ENCODE measurements at places on chromosomes 2 and 18.

GRCh38 chr2:71930049-71930681, 217.5 kb downstream of the CYP26B1 start:
- H3K4me1 ChIP-seq, result no peaks in the 10 kb centered on the region
- no peaks in the 10 kb centered on the region for H3K27me3 ChIP-seq
- H3K27ac ChIP-seq, result no peak overlapping the region

- H3K36me3 ChIP-seq, result no peaks in the 10 kb centered on the region
- H3K4me3 ChIP-seq, result no peak overlapping the region
- no peak overlapping the region for H3K27ac ChIP-seq
- no peak for DNase-seq
- no peaks in the 10 kb centered on the region for H3K4me1 ChIP-seq
- no peaks in the 10 kb centered on the region for H3K27me3 ChIP-seq
Measured at GRCh38 chr2:42922790-42923579, 130.6 kb upstream of the HAAO start.

- H3K27ac ChIP-seq, result no peak overlapping the region
- H3K36me3 ChIP-seq, result no peaks in the 10 kb centered on the region
- H3K4me1 ChIP-seq, result no peaks in the 10 kb centered on the region
- DNase-seq, result no peak
- H3K4me3 ChIP-seq, result no peak overlapping the region
- no peaks in the 10 kb centered on the region for H3K27me3 ChIP-seq
Measured at GRCh38 chr2:12821656-12822055, 104.9 kb downstream of the TRIB2 start.

DNA sequence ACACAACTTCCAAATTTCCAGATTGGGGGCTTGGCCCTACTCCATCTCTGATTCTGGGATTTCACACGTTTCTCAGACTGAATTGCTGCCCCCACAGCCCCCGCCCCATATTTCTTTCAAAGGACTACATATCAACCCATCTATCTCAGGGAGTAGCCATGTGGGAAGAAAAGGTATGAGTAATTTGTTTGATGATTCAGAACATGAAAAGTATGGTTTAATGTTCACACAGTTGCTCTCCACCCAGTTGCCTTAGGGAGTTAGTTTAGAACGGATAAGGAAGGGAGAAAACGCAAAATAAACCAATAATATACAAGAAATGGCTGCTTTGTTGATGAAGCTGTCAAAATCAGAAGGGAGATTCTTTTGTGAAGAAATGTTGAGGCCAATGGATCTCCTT, 145.1 kb downstream of the PIEZO2 start:
- DNase-seq, result no peak
- no peaks in the 10 kb centered on the region for H3K27me3 ChIP-seq
- no peaks in the 10 kb centered on the region for H3K4me1 ChIP-seq
- H3K4me3 ChIP-seq, result no peak overlapping the region
- no peak overlapping the region for H3K27ac ChIP-seq

GRCh38 chr2:174763780-174764179, 492 bp downstream of the CHRNA1 start:
- no peaks in the 10 kb centered on the region for H3K4me1 ChIP-seq
- H3K36me3 ChIP-seq, result no peaks in the 10 kb centered on the region
- no peak overlapping the region for H3K27ac ChIP-seq
- no peak overlapping the region for H3K4me3 ChIP-seq

DNA sequence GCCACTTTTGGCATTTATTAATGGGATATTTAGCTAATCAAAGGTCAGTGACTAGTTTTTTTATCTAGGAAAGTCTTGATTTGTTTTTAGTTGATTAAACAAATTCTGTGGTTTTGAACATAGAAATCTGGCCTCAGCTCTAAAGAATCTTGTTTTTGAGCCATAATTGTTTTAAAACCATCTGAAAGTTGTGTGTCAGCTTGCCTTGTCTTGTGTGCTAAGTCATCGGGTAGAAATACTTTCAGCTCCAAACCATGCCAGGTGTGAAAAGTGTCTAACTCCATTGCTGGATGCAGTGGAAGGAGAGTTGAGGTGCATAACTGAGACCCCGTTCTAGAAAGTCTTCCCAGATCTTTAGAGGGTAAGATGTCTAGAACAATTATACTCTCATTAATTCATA, 22.7 kb downstream of the FARP2 start:
- no peaks in the 10 kb centered on the region for H3K36me3 ChIP-seq
- no peaks in the 10 kb centered on the region for H3K4me1 ChIP-seq
- no peak overlapping the region for H3K27ac ChIP-seq

- H3K4me3 ChIP-seq, result no peak overlapping the region
- no peak overlapping the region for H3K27ac ChIP-seq
- H3K27me3 ChIP-seq, result no peaks in the 10 kb centered on the region
- DNase-seq, result no peak
- H3K36me3 ChIP-seq, result no peaks in the 10 kb centered on the region
Measured at GRCh38 chr2:209371407-209371806, 52.4 kb upstream of the MAP2 start.

- H3K4me3 ChIP-seq, result no peak overlapping the region
- H3K4me1 ChIP-seq, result no peaks in the 10 kb centered on the region
- H3K36me3 ChIP-seq, result no peaks in the 10 kb centered on the region
- H3K27ac ChIP-seq, result no peak overlapping the region
Measured at GRCh38 chr2:2253172-2254016, 77.7 kb downstream of the MYT1L start.

- H3K27ac ChIP-seq, result no peak overlapping the region
- no peaks in the 10 kb centered on the region for H3K27me3 ChIP-seq
- H3K36me3 ChIP-seq, result no peaks in the 10 kb centered on the region
- DNase-seq, result no peak
Measured at GRCh38 chr2:156434461-156435291, 1.5 kb upstream of the GPD2 start.

DNA sequence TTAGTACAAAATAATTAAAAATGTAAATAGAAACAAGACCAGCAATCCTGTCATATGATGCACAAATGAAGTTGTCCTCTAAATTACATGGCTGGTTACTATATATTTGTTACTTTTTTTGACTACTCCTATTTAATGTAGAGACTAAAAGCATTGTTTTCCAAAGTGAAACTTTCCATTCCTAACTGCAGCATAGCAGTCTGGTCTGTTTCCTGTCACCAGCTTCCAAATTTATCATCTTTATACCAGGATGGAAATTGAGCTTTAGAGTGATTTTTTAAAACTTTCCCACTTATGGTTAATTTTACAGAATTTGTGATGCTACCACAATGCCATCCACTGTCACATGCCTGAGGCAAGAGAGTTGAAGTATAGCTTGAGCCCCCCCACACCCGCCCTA, 33.5 kb upstream of the RAB27B start:
- H3K4me3 ChIP-seq, result no peak overlapping the region
- no peaks in the 10 kb centered on the region for H3K4me1 ChIP-seq
- H3K27ac ChIP-seq, result no peak overlapping the region
- no peaks in the 10 kb centered on the region for H3K36me3 ChIP-seq

- no peak overlapping the region for H3K27ac ChIP-seq
- no peak for DNase-seq
- no peaks in the 10 kb centered on the region for H3K36me3 ChIP-seq
- no peak overlapping the region for H3K4me3 ChIP-seq
- H3K27me3 ChIP-seq, result no peaks in the 10 kb centered on the region
- no peaks in the 10 kb centered on the region for H3K4me1 ChIP-seq
Measured at GRCh38 chr2:224160917-224161316, 121.8 kb upstream of the SERPINE2 start.

- no peaks in the 10 kb centered on the region for H3K36me3 ChIP-seq
- H3K4me1 ChIP-seq, result peaks cover 28% of the 10 kb centered on the region
- peak overlapping the region; percentile 84 for H3K4me3 ChIP-seq
Measured at GRCh38 chr18:51196118-51196810, 1.2 kb downstream of the MEX3C start.

GRCh38 chr2:198273660-198274059, 469.3 kb downstream of the PLCL1 start:
- no peak overlapping the region for H3K4me3 ChIP-seq
- no peak overlapping the region for H3K27ac ChIP-seq
- H3K4me1 ChIP-seq, result no peaks in the 10 kb centered on the region
- H3K36me3 ChIP-seq, result no peaks in the 10 kb centered on the region
- no peaks in the 10 kb centered on the region for H3K27me3 ChIP-seq

GRCh38 chr2:38130876-38131275, 54.9 kb upstream of the CYP1B1 start:
- H3K4me1 ChIP-seq, result no peaks in the 10 kb centered on the region
- no peaks in the 10 kb centered on the region for H3K36me3 ChIP-seq
- H3K4me3 ChIP-seq, result no peak overlapping the region
- no peak overlapping the region for H3K27ac ChIP-seq

GRCh38 chr2:235384624-235385023, 109.2 kb upstream of the AGAP1 start:
- H3K27ac ChIP-seq, result no peak overlapping the region
- no peaks in the 10 kb centered on the region for H3K36me3 ChIP-seq
- no peaks in the 10 kb centered on the region for H3K4me1 ChIP-seq
- no peak overlapping the region for H3K4me3 ChIP-seq

GRCh38 chr2:126253669-126254068, 402.3 kb upstream of the GYPC start:
- H3K36me3 ChIP-seq, result no peaks in the 10 kb centered on the region
- no peaks in the 10 kb centered on the region for H3K27me3 ChIP-seq

DNA sequence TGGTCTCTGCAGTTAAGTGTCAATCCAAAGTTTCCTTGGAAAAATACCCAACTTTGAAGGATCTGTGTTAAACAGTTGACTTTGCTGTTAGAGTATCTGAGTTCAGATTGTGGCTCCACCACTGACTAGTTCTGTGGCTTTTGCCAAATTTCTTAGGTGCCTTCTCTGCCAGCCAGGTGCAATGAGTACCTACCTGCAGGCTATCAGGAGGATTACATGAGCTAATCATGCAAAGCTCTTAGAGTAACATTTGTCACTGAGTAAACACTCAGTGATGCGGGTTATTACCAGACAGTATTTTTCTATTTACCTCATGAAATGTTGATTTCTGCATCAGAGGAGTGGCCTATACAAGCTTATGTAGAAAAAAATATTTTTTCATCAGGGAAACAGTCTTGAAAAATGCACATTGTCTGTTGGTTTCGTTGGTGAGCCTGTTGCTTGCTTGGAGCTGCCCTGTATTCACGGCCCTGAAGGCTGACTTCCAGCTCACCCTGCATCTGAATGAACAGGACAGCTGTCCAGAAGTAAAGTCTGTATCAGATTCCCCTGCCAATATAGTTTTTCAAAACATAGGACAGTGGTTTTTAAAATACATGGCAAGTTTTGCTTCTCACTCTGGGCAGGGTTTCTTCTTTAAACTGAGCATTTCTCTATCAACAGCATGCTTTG, 235.1 kb downstream of the CDCA7 start:
- no peaks in the 10 kb centered on the region for H3K36me3 ChIP-seq
- no peak overlapping the region for H3K27ac ChIP-seq
- H3K4me1 ChIP-seq, result no peaks in the 10 kb centered on the region
- DNase-seq, result no peak
- H3K4me3 ChIP-seq, result no peak overlapping the region

DNA sequence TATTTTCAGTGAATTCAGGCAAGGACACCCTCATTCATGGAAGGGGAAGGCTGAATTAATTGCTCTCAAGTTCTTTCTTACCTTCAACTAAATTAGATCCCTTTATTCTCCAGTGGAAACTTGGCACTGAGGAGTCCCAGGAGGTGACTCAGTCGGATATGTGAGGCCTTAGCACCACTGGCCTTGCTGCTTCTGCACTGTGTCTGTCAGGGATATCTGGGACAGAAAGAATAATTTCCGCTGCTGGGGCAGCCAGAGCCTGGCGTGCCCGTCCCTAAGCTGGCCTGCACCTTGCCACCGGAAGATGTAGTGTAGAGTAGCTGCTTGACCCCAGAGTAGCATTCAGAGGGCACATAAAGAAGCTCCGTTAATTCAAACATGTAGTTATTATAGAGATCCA, 53.4 kb downstream of the LIMS1 start:
- H3K27me3 ChIP-seq, result no peaks in the 10 kb centered on the region
- no peaks in the 10 kb centered on the region for H3K4me1 ChIP-seq
- no peak overlapping the region for H3K27ac ChIP-seq
- no peaks in the 10 kb centered on the region for H3K36me3 ChIP-seq

DNA sequence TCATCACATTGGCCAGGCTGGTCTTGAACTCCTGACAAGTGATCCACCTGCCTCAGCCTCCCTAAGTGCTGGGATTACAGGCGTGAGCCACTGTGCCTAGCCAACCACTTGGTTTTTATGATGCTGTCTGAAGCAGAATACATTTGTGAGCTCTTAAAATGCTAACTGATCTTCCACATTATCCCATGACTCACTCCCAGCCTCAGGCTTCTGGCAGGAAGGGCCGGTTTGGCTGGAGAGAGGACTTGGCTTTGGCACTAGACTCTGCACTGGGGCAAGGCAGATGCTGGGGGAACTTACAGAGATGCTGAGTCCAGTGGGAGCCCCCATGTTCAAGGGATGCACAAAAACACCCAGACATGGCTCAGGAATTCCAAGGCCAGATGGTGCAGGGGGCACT, 40.5 kb upstream of the SH3BP4 start:
- H3K27ac ChIP-seq, result no peak overlapping the region
- DNase-seq, result no peak
- H3K27me3 ChIP-seq, result no peaks in the 10 kb centered on the region
- H3K4me3 ChIP-seq, result no peak overlapping the region
- H3K4me1 ChIP-seq, result no peaks in the 10 kb centered on the region

- no peaks in the 10 kb centered on the region for H3K27me3 ChIP-seq
- H3K27ac ChIP-seq, result no peak overlapping the region
- peaks cover 2% of the 10 kb centered on the region for H3K36me3 ChIP-seq
- H3K4me3 ChIP-seq, result no peak overlapping the region
Measured at GRCh38 chr2:105055613-105056012, 17.7 kb downstream of the MRPS9 start.

- no peak overlapping the region for H3K27ac ChIP-seq
- no peaks in the 10 kb centered on the region for H3K4me1 ChIP-seq
- no peaks in the 10 kb centered on the region for H3K36me3 ChIP-seq
- no peaks in the 10 kb centered on the region for H3K27me3 ChIP-seq
- H3K4me3 ChIP-seq, result no peak overlapping the region
- DNase-seq, result no peak
Measured at GRCh38 chr18:53305461-53305860, 919.0 kb downstream of the MBD2 start.

Measured in effector memory CD4-positive, alpha-beta T cell (primary cell).